Uterus (tissue), 4 donors: ENCODE measurements at places on chromosomes 12 and 14. TPM values are rescaled to one million over a fixed set of nuclear protein-coding genes. Genes with fewer than 3 reads are reported as not detected.
A peak's percentile ranks its signal among the peaks of the same experiment; 100 is the strongest.

Gene DTX1
- total RNA-seq, result 2.8 TPM

Gene NRIP2
- total RNA-seq, result 2.4 TPM

Gene CLEC2B
- total RNA-seq, result 9.7 TPM

Gene CCDC196
- total RNA-seq, result not detected

Gene VDR
- total RNA-seq, result 2.0 TPM

Gene RNASE1
- 299 TPM for total RNA-seq

Gene SLC10A1
- not detected for total RNA-seq

Gene NEUROD4
- not detected for total RNA-seq

Gene EXOC3L4
- total RNA-seq, result not detected

GRCh38 chr12:109653890-109654289 is 59.7 kb upstream of the FAM222A start:
- no peaks in the 10 kb centered on the region for H3K27me3 ChIP-seq
- H3K4me1 ChIP-seq, result no peaks in the 10 kb centered on the region
- H3K4me3 ChIP-seq, result no peak overlapping the region
- no peak overlapping the region for H3K27ac ChIP-seq
- no peaks in the 10 kb centered on the region for H3K36me3 ChIP-seq

GRCh38 chr14:58763210-58763609 is 125.4 kb downstream of the DACT1 start:
- no peak for DNase-seq
- no peak overlapping the region for H3K27ac ChIP-seq
- H3K4me3 ChIP-seq, result no peak overlapping the region
- H3K4me1 ChIP-seq, result no peaks in the 10 kb centered on the region

DNA sequence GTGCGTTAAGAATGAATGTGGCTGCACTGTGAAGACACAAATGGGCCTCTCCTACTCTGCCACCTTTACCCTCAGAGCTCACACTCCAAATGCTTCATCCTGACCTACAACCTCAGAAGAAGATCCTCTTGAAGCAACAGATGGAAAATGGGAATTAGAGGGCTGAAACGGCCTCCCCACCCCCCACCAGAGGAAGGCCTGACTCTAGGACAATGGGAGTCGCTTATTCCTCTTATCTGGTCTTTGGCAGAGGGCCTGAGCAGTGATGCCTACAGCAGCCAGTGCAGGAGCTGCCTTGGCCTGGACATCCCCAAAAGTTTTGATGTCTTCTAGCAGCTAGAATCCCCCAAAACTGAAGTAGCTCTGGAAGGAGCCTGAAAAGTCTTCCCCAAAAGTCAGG is 29.2 kb downstream of the BTBD7 start:
- H3K27ac ChIP-seq, result no peak overlapping the region
- peaks cover 3% of the 10 kb centered on the region for H3K4me1 ChIP-seq
- H3K4me3 ChIP-seq, result no peak overlapping the region
- DNase-seq, result no peak

DNA sequence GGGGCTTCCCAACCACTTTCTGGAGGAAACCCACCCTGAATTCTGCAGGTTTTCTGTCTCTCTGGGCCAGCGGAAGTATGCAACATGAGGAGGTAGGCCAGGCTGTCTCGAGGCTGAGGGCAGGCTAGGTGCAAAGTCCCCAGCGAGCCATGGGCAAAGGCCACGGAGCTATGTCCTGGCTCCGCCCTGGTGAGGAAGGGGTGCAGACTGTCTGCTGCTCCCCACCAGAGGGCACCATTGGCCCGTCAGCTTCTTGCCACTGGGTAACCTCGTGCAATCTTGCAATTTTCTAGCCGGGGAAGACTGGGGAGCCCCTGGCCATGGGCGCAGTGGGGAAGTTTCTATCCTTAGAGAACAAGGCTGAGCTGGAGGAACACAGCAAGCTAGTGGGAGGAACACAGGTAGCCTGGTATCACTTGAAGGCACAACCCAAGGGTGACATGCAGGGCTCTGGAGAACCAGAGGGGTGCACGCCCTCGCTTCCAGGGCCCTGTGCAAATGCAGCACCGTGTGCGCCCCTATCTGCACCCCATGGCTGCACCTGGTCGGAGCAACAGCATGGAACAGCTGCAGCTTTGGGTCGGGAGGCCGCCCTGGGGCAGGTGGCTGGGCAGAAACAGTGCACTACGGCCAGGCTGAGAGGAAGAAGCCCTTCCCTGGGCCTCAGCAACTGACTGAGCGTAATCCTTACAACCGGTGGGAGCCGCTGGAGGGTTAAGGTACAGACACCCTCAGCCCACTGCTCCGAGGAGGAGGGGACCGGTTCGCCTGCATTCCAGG is 27.6 kb upstream of the RPLP0 start:
- no peaks in the 10 kb centered on the region for H3K27me3 ChIP-seq
- H3K4me1 ChIP-seq, result peaks cover 36% of the 10 kb centered on the region
- H3K27ac ChIP-seq, result peak overlapping the region; percentile 97
- no peak overlapping the region for H3K4me3 ChIP-seq
- H3K36me3 ChIP-seq, result no peaks in the 10 kb centered on the region
- peak; percentile 87 for DNase-seq

GRCh38 chr14:50924843-50925242 is 19.4 kb downstream of the PYGL start:
- H3K4me1 ChIP-seq, result no peaks in the 10 kb centered on the region
- no peaks in the 10 kb centered on the region for H3K27me3 ChIP-seq
- no peak overlapping the region for H3K27ac ChIP-seq
- H3K4me3 ChIP-seq, result no peak overlapping the region
- DNase-seq, result no peak

DNA sequence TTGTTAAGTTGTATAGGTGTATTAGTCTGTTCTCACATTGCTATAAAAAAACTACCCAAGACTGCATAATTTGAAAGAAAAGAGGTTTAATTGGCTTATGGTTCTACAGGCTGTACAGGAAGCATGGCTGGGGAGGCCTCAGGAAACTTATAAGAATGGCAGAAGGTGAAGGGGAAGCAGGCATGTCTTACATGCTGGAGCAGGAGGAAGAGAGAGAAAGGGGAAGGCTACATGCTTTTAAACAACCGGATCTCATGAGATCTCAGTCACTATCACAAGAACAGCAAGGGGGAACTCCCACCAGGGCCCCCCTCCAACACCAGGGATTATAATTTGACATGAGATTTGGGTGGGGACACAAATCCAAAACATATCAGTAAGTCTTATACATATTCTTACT is 60.5 kb upstream of the OR10AD1 start:
- H3K36me3 ChIP-seq, result no peaks in the 10 kb centered on the region
- no peak for DNase-seq
- no peaks in the 10 kb centered on the region for H3K27me3 ChIP-seq
- H3K4me1 ChIP-seq, result no peaks in the 10 kb centered on the region

DNA sequence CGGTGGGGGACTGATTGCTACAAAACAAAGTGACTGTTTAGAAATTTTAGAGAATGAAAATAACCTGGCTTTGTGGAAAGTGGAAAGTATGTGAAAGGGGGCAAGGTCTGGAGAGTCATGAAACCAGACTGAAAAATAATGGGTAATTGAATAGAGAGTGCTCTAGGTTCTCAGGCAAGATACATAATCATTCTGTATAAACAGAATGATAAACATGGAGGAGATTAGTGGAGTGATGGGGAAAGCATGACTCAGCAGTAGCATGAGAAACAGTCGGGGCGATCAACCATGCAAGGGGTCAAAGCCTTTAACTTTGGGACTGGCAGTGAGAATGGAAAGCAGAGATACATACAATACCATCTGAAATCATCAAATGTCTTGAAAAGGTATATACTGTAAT is 332.5 kb downstream of the CCER1 start:
- DNase-seq, result no peak
- no peaks in the 10 kb centered on the region for H3K36me3 ChIP-seq
- no peaks in the 10 kb centered on the region for H3K4me1 ChIP-seq
- no peaks in the 10 kb centered on the region for H3K27me3 ChIP-seq
- no peak overlapping the region for H3K27ac ChIP-seq

DNA sequence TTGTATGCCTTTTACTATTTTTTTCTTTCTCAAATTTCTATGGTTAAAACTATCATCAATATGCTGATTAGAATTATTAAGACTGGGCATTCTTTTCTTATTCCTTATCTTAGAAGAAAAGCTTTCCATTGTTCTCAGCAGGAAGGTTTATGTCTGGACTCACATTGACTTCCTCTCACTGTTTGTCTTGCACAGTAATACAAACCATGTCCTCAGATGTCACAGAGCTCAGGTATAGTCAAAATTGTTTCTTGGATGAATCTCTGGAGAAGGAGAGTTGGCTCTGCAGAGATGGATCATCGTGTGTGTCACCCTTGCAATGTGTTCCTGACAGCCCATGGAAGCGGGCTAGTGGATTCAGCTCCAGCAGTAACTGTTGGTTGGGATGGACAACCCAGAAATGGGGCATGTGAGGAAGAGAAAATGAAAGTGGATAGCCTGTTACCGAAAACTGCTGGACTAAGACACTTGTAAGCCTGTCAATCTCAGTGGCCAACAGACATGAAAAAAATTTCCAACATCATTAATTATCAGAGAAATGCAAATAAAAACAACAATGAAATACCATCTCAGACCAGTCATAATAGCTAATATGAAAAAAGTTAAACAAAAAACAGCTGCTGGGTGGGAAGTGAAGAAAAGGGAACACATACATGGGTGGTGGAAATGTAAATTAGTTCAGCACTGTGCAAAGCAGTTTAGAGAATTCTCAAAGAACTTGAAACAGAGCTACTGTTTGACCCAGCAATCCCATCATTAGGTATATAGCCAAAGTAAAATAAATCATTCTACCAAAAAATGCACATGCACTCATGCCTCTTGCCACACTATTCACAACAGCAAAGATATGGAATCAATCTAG is 967.8 kb downstream of the TMEM121 start:
- no peaks in the 10 kb centered on the region for H3K27me3 ChIP-seq
- no peaks in the 10 kb centered on the region for H3K4me1 ChIP-seq
- H3K4me3 ChIP-seq, result no peak overlapping the region
- H3K36me3 ChIP-seq, result no peaks in the 10 kb centered on the region
- no peak for DNase-seq

DNA sequence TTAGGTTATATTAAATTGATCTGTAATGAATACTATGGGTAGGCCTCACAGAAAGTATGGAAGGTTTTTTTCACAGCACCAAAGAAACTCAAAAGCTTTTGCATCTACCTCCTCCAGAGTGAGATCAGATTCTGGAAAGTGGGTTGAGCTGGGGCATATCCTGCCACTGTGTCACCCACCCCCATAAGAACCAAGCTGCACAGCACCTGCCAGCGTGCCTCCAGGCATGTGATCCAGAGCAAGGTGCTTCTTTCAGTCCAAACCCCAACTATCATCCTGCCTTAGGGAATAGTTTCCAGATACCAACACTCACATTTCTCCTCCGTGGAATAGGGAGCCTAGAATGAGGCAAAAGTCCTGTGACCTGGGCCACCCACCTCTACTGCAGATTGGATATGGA is 42.6 kb upstream of the PRB2 start:
- H3K4me3 ChIP-seq, result no peak overlapping the region
- no peak for DNase-seq
- H3K4me1 ChIP-seq, result no peaks in the 10 kb centered on the region
- H3K27me3 ChIP-seq, result no peaks in the 10 kb centered on the region
- H3K27ac ChIP-seq, result no peak overlapping the region

DNA sequence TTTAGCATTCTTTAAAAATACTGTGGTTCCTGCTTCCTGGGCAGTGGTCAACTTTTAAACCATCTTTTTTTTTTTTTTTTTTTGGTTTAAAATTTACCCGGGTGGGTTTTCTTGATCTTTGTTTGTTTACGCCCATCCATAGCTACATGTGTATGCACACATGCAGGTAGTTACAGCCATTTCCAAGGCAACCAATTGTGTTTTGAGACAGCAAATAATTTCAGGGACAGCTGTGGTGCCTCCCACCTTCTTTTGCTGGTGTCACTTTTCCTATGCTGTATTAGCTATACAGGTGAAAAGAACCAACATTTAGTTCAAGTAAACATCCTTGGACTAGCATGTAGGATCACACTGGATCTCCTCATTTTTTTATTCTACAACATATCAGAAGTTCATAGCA is 52.0 kb upstream of the PSMA6 start:
- H3K4me1 ChIP-seq, result no peaks in the 10 kb centered on the region
- DNase-seq, result no peak
- H3K36me3 ChIP-seq, result no peaks in the 10 kb centered on the region
- H3K27me3 ChIP-seq, result no peaks in the 10 kb centered on the region

DNA sequence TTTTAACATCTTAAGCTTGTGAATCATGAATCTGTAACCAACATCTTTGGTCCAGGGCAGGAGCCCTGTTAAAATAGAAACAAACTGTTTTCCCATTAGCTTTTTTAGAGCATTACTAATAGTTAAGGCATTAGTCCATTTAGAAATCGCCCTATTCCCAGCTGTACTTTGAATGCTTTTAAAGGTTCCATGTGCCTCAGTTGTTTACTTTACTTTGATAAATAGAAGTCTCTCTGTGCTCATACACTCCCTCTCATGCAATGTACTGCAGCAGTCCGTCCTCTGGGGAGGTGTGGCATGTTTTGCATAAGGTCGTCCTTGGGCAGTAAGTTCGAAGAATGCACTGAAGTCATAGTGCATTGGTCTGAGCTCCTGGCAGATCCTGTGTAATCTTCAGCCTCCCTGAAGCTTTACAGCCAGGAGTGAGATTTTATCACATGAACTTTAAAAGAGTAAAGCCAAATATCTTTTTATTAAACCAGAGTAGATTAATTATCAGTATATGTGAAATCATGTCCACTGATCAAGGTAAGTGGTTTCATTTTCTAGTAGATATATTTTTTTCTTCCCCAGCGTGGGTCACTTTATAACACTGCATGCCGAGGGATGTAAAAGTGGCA is 134.7 kb downstream of the FGD4 start:
- peak overlapping the region; percentile 80 for H3K27ac ChIP-seq
- no peaks in the 10 kb centered on the region for H3K4me1 ChIP-seq
- peak overlapping the region; percentile 36 for H3K4me3 ChIP-seq
- peak; percentile 34 for DNase-seq

DNA sequence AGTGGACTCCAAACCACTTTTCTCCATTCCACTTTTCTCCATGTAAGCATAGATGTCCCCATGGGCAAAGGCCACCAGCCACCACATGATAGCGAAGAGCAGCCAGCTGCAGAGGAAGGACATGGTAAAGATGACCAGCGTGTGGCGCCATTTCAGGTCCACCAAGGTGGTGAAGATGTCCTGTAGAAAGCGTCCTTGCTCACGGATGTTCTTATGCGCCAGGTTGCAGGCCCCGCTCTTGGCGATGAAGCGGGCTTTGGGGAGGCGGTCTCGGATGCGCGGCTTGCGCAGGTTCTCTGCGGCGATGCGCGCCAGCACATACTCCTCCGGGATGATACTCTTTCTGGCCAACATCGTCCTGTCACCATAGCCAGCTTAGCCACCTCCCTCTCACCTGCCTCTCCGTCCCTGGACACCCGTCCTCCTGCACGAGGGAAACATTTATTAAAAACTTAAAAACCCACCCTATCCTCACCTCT is 1.2 kb downstream of the KCNJ8 start:
- peak; percentile 64 for DNase-seq
- peak overlapping the region; percentile 54 for H3K4me3 ChIP-seq
- H3K27ac ChIP-seq, result peak overlapping the region; percentile 90
- H3K36me3 ChIP-seq, result no peaks in the 10 kb centered on the region

DNA sequence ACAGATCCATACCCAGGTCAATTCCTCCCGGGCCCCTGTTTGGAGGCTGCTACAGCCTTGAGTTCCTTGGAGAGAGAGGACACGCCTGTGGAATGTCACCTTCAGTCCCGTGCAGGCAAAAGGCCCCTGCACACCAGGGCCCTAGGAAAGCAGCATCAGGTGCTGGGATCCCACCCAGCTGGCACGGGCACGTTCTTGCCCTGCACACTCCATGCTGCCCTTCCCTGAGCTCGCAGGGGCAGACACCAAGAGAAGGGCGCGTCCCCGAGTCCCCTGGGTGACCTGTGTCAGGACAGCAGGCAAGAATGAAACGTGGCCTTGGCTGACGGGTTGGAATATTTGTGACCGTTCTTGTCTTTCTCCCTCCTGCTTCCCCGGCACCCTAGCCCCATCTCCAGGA is 67.7 kb downstream of the TSPAN11 start:
- no peaks in the 10 kb centered on the region for H3K36me3 ChIP-seq
- H3K4me3 ChIP-seq, result no peak overlapping the region
- DNase-seq, result no peak
